ENCODE measurements at places on chromosomes 7 and 10.

DNA sequence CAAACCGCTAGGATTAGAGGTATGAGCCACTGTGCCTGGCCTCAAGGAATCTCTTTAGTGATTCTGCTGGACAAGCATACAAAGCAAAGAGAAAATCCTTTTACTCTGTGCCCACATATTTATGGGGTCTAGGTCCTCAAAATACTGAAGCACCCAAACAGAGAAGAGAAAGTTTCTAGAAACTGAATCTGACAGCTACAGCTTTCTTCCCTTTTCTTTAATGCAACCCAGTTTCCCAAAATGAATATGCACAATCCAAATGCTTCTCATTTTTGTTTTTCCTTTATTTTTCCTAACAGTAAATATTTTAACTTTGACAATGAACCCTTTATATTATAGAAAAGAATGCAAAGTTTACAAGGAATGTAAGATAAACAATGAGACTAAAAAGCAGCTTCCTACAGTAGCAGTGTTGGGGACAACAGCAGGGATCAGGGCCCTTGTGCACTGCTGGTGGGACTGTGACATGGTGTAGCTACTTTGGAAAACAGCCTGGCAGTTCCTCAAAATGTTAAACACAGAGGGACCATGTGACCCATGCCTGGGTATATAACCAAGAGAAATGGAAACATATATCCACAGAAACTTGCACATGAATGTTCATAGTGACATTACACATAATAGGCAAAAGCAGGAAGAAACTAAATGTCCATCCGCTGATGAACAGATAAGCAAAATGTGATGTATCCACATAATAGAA lies 325.2 kb downstream of the PRPF18 start:
- DNase-seq: no peak

DNA sequence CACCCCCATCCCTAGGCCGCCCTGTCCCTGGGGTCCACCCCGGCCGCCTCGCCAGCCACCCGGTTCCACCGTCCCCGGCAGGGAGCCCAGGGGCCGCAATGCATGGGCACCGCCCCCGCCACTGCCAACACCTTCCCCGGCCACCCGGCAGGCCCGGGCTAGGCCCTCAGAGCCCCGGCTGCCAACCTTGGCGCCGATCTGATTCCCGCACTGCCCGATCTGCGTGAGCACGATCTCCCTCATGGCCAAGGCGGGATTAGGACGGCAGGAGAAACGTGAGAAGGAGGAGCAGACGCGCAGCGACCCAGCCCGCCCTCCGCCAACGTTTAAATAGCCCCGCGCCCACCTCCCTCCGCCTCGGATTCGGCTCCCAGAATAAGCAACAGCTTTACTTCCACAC lies at the start of gene TUBB8:
Gene TUBB8, minus strand, starts transcription at position 301 of the 400 bp plus-strand sequence. Its CDS starts 58 bp downstream, at position 243.
- no peak for DNase-seq

- DNase-seq: peak; percentile 56
Observed at GRCh38 chr7:157211690-157212089, 73.0 kb downstream of the UBE3C start.

DNA sequence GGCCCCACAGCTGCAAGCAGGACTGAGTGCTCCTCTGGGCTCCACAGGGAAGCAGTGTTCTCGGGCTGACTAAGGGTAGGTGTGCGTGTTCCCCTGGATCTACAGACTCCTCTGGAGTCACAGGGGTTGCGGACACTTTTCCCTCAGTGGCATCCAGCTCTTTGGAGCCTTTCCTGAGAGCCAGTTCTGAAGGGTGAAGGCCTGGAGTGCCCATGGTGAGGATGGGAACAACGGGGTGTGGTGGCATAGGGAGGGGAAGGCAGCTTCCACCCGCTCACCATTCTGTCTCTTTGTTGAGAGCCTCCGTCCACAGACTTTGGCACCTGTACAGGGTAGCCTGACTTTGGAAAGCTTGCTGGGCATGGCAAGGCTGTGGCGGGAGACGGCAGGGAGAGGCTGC lies 104.1 kb upstream of the PCBD1 start:
- DNase-seq: no peak

GRCh38 chr7:50085344-50085743 lies 7.7 kb downstream of the ZPBP start:
- DNase-seq: no peak

DNA sequence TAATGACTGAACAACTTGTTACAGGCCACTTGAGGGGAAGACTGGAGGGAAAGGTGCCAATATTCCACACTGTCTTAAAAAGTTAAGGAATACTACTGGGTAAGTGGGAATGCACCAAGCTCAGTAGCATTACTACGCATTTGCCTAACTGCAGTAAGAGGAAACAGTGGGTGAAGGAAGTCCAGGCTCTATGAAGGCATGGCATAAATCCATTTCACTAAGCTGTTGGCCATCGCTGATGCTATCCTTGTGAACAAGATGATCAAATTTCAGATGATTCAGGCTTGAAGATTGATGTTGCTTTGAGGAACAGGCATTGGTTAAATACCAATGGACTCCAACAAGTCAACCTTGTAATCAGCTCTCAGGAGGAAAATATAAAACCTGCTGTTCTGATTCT lies 44.2 kb upstream of the TES start:
- DNase-seq: no peak

DNA sequence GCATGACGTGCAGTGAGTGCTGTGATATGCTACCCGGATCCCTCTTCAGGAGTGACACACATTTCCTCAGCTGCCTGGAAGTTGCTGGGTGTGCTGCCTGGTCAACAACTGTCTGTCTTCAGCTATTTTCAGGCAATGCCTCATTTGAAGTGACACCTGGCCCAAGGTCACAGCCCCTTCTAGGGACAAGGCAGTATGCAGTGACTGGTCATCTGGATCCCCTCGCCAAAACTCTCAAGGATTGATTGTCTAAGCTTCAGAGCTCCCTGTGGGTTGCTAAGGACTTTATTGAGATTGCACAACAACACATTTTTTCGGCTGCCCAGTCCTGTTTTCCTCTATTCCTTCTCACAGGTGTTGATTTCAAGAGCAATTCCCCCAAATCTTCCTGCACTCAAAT lies 108.8 kb downstream of the GNAI1 start:
- DNase-seq: no peak

DNA sequence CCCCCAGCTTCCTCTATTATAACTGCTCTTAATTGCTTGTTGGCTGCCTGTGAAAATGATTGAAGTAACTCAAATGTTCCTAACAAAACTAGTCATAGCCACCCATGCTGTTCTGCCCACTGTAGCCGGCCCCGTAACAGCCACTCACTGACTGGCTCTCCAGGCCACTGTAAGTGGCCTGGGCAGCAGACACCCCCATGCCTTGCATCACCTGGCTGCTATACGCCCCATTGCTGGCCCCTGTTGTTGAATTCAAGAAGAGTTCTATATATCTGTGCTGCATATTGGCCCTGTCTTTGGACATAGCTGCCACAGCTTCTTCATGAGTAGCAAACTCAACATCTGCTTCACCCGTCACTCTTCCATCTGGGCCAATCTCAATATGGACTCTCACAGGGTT lies 15.1 kb downstream of the FXYD4 start:
- DNase-seq: peak; percentile 48

DNA sequence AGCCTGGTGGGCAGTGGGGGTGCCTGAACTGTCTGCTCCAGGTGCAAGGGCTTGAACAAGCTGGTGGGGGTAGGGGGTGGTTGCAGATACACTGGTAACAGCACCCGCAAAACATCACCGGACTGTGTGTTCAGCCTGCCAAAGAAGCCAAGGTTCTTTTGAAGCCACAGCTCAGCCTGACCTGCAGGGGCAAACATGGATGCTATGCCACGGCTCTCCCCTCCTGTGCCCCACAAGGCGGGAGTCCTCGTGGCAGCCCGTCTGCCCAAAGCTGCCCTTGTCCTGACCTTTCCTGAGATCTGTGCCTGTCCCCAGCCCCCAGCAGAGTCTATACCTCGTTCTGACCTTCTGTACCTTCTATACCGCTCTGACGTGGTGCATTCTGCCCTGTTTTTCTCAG lies 285.7 kb downstream of the GLRX3 start:
- DNase-seq: no peak

DNA sequence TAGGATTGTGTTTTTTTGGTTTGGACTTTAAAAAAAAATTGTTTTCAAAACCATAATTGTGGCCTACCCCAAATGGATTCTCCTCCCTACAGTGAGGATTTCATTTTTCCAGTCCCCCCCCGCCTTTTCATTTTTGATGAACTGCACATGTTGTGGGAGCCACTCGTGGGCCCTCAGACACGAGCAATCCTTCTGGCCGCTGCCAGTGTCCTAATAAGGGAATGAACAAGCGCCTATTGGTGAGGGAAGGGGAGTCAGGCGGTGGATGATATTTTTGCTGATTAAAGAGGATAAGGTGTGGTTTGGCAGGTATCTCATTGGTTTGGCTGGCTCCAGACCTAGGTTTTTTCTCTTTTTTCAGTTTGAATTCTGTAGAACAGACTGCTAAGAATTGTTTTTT lies 78.7 kb upstream of the AGBL3 start:
- DNase-seq: no peak

DNA sequence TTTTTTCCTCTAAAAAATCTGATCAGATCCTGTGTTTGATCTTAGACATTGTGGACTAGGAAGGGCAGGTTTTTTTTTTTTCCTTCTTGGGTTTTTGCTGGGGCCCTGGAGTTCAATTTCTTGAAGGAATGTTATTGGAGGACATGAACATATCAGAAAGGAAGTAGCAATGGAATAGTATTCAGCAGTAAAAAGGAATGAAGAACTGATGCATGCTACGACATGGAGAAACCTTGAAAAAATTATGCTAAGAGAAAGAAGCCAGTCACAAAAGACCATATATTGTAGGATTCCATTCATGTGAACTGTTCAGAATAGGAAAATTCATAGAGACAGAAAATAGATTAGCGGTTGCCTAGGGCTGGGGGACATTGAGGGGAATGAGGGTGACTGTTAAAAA lies 34.0 kb downstream of the FGF8 start:
- no peak for DNase-seq

- DNase-seq: no peak
Observed at GRCh38 chr7:99642027-99642426, 25.3 kb downstream of the ZSCAN25 start.

- DNase-seq: no peak
Observed at GRCh38 chr10:3681642-3682554, 103.1 kb downstream of the KLF6 start.

DNA sequence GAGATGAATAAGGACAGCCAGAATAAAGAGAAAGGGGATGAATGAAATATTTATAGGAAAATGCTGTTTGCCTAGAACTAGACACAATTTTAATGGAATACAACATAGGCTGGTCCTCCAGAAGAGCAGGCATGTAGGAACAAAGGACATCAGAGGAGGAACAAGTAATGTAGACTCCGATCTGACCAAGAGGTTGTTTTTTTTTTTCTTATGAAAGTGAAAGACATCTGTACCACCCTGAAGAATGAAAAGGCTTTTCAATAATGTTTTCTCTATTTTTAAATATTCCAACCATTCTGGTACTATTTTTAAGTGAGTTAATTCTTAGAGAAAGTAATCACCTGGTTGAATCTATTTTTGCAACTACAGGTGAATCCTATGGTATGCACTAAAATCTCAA lies 136.9 kb upstream of the PTN start:
- DNase-seq: no peak

- no peak for DNase-seq
Observed at GRCh38 chr7:111083413-111083812, 7.5 kb upstream of the LRRN3 start.

GRCh38 chr7:54678763-54679489 lies 80.1 kb downstream of the SEC61G start:
- no peak for DNase-seq

DNA sequence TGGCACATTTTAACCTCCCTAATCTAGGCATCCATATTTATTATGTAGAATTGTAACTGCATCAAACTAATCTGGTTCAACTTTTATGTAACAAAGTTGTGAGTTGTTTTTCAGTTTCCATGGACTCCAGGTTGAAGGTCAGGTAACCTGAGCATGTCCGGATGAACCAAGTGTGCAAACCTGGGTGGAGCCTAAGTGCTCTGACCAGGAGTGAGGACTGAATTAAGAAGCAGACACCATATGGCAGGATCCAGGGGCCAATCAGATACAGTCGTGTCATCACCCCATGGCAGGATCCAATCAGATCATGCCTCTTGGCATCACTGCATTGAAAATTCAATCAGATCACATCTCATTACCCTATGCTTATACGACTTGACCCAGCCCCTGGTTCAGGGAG lies 41.2 kb upstream of the PHYHIPL start:
- DNase-seq: no peak

GRCh38 chr10:69855346-69856111 lies 53.8 kb downstream of the COL13A1 start:
- peak; percentile 93 for DNase-seq

- no peak for DNase-seq
Observed at GRCh38 chr10:28678687-28679457, 1.6 kb downstream of the BAMBI start.

DNA sequence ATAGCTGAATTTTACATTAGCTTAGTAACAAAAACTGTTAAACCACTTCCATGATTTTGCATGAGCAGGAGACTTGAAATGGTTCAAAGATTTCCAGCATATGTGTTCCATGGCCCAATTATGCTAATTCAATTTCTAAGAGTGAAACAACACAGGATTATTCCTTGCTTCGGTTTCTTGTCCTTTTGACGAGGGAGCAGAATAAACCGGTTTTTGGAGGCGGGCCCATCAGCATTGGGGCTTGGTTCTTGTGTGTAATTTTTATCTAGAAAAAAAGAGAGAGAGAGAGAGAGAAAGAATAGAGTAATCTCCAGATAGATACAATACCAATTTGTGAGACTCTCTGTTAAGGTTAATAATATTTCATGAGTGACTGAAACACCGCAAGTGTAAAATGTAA lies 159.5 kb upstream of the ETV1 start:
- no peak for DNase-seq

DNA sequence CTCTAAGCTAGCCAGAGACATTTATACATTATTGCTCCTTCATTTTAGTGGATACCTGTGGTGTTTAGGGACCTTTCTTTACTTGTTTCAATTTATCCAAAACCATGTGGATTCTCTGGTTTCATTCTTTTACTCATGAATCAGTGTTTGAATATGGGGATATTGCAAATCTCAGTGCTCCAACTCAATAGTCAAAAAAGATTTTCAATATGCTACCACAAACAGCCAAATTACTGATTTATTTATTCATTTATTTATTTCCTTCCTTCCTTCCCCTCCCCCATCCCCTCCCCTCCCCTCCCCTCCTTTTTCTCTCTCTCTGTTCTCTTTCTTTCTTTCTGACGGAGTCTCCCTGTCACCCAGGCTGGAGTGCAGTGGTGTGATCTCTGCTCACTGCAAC lies 253.1 kb upstream of the IMMP2L start:
- no peak for DNase-seq

GRCh38 chr7:145105561-145105960 lies 269.7 kb upstream of the TPK1 start:
- DNase-seq: no peak

- no peak for DNase-seq
Observed at GRCh38 chr7:100400656-100401055, 27.4 kb downstream of the PILRA start.

Data from posterior cingulate gyrus (tissue), 11 donors.